MV-4-11 (cell line): ENCODE measurements at places on chromosomes 11 and 22.

DNA sequence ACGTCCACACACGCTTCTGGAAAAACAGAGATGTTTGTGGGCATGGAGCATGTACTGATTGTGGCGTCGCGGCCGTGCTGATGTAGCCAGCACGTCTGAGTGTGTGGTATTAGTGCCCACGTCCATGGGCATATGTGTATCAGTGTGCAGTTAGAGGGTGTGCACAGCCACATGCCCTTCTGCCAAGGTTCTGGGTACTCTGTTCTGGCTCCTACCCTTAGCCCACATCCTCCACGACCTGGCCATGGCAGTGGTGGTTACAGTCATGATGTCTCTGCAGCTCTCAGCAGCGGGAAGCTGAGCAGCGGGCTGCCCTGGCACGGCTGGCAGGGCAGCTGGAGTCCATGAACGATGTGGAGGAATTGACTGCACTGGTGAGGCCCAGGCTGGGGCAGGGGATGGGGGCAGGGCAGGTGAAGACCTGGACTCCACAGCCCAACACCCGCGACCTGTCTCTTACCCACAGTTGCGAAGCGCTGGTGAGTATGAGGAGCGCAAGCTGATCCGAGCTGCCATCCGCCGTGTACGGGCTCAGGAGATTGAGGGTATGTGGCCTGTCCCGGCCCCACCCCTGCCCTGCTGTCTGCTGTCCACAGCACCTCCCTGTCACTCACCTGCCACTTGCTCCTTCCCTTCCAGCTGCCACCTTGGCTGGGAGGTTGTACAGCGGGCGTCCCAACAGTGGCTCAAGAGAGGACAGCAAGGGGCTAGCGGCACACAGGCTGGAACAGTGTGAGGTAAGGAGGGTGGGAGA is 7.3 kb downstream of the SMTN start:
- no peak for DNase-seq

GRCh38 chr11:110447343-110447742 is 17.6 kb downstream of the FDX1 start:
- DNase-seq: no peak

DNA sequence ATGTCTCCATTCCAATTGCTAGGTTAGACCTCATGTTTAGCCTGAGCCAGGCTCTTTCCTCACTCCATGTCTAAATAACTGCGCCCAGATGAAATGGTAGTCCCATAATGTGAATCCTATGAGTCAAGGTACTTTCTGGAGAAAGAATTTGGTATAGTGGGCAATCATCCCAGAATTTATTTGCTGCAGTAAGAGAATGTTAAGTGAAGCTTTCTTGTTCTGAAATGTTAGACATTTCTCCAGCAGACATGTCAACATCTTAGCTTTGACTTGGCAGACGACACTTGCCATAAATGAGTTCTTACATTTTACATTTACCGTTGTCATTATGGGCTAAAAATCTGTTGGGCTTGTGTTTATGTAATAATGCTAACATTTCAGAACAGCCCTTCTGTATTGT is 165.2 kb downstream of the PGR start:
- no peak for DNase-seq

- no peak for DNase-seq
Measured at GRCh38 chr11:126035718-126036117, 26.9 kb downstream of the CDON start.

GRCh38 chr22:24191893-24192292 is 10.6 kb downstream of the SUSD2 start:
- no peak for DNase-seq

- DNase-seq: peak; percentile 37
Measured at GRCh38 chr11:18669219-18669596, 29.4 kb upstream of the TMEM86A start.

GRCh38 chr22:31579835-31580242 is 82.2 kb downstream of the PISD start:
- DNase-seq: no peak

DNA sequence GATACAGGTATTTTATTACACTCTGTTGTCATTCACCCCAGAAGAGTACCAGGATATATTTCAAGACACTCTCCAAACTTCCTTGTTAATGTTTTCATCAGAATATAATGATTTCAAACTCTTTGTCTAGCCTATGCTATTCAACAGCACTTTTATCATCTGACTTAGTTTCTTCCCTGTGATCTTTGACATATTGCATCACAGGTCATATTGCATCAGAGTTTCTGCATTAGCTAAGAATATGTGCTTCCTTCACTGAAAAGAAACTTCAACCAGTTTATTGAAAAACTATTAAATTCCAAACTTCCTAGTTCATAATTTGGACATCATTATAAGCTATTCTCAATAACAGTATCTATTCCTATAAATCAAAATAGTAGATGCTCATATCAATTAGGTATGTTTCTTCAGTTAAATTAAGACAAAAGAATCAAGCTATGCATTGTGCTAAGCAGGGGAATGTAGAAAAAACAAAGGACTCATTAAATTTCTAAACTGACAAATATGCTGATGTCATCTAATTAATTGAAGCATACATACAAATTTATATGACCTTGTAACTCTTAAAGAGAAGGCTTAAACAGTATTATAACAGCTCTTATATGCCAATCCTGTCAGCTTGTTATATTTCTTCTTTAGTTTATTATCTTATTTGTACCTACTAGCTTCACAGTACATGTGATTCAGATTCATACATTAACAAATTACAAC is 361.8 kb upstream of the LUZP2 start:
- no peak for DNase-seq

GRCh38 chr22:32534252-32535235 is 59.9 kb downstream of the FBXO7 start:
- no peak for DNase-seq

- no peak for DNase-seq
Measured at GRCh38 chr22:22746061-22746962, 101.9 kb downstream of the GGTLC2 start.
